Skeletal muscle cell (primary cell): ENCODE measurements at places on chromosomes 12 and 14.

GRCh38 chr12:54431911-54432814 lies 13.1 kb upstream of the ITGA5 start:
- DNase-seq, result peak; percentile 89

GRCh38 chr12:72498354-72498753 lies 226.2 kb downstream of the TRHDE start:
- DNase-seq, result no peak

DNA sequence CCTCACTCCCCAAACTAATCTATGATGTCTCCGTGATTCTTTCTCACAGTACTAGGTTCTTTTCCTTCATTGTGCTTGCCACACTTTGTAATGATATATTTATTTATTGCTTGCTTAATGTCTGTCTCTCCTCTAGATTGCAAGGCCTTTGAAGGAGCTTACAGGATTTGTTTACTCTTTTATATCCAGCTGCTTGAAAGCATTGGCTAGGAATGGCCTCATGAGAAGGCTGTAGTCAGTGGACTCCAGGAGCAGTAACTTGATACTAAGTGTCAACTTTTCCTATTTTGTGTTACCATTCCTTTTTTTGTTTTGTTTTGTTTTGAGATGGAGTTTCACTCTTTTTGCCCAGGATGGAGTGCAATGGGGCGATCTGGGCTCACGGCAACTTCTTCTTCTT lies 7.3 kb upstream of the FAM234B start:
- DNase-seq, result no peak

- DNase-seq, result no peak
Observed at GRCh38 chr14:42877716-42878115, 1271.0 kb downstream of the LRFN5 start.

GRCh38 chr14:21261824-21262223 lies 7.4 kb downstream of the HNRNPC start:
- DNase-seq, result no peak

- no peak for DNase-seq
Observed at GRCh38 chr14:94364037-94364436, 24.4 kb downstream of the SERPINA1 start.

- no peak for DNase-seq
Observed at GRCh38 chr14:101029668-101030290, 126.3 kb upstream of the RTL1 start.

- no peak for DNase-seq
Observed at GRCh38 chr14:61754627-61755381, 7.4 kb upstream of the SNAPC1 start.

GRCh38 chr12:109347589-109347988 lies at the start of gene MYO1H:
Gene MYO1H (plus strand): TSS chr12:109347900. CDS start chr12:109347961, 61 bp downstream.
- DNase-seq, result no peak

- no peak for DNase-seq
Observed at GRCh38 chr12:765840-766239, 13.5 kb downstream of the WNK1 start.

DNA sequence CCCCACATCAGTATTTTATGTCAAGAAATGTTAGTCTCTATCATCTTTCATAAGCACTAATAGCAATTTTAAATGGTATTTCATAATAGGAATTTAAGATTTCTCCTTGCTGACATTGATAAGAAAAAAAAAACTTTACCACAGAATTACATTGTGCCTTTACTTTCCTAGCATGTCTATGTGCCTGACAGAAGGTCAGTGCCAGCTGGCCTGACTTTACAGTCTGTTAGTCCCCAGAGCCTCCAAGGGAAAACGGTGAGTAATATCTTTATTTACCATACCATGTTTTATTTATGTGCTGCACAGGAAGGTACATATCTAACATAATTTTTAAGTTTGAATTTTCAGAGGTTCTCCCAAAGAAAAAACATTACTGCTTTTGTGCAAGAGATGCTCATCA lies 152.0 kb upstream of the AEBP2 start:
- DNase-seq, result no peak

DNA sequence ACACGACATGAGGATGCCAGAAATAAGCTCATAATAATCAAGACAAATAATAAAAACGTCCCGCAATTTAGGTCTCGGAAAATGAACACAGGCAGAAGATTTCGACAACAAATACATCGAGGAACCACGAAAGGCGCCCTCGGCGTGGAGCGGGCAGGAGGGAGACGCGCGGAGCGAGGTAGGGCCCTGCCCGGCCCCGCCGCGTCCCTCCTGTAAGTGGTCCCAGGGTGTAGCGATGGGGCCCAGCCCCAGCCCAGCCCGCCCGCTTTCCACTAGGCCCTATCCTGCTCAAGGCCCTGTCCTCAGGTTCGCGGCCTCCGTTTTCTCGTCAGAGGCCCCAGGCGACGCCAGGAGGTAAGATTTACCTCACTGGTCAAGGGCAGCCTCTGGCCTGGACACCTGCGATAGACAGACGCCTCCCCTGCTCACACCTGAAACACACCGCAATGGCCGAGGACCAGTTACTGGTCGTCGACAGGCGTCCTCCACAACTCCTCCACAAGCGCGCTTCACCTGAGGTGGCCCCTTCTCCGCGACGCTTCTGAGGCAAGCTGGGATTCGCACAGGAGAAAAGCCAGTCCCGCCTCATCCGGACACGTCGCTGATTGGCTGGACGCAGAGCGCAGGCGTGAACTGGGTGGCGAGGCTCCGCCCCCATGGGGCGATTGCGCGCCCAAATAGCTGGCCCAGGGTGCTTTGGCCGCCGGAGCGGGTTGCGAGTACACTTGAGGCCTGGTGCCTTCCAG lies at the start of gene SYCP3:
TSS of gene SYCP3 (minus strand) at position 543 of the 746 bp plus-strand sequence. CDS start 1,527 bp downstream, outside the sequence.
- DNase-seq, result no peak

DNA sequence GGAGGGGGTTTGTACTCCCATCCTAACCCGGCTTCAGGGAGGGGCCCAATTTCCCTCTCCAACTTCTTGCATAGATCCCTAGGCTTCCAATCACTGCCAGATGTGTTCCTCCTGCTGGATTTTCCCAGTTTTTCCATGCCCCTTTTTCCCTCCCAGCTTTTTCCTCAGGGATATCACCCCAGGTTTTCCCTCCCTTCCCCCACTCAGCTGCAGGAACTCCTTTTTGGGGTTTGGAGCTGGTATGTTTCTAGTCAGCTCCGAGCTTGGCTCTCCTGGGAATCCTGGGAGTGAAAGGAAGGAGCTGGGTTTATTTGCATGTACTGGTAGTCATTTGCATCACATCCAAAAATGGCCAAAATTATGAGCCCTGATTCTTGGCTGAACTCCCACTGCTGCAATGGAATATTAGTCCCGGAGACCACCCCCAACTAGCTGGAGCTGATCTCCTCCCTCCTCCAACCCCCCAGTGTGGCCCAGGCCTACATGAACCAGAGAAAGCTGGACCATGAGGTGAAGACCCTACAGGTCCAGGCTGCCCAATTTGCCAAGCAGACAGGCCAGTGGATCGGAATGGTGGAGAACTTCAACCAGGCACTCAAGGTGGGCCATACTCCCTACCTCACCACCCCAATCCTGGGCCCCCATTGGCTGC lies 1.4 kb upstream of the RDH5 start:
- DNase-seq, result no peak

DNA sequence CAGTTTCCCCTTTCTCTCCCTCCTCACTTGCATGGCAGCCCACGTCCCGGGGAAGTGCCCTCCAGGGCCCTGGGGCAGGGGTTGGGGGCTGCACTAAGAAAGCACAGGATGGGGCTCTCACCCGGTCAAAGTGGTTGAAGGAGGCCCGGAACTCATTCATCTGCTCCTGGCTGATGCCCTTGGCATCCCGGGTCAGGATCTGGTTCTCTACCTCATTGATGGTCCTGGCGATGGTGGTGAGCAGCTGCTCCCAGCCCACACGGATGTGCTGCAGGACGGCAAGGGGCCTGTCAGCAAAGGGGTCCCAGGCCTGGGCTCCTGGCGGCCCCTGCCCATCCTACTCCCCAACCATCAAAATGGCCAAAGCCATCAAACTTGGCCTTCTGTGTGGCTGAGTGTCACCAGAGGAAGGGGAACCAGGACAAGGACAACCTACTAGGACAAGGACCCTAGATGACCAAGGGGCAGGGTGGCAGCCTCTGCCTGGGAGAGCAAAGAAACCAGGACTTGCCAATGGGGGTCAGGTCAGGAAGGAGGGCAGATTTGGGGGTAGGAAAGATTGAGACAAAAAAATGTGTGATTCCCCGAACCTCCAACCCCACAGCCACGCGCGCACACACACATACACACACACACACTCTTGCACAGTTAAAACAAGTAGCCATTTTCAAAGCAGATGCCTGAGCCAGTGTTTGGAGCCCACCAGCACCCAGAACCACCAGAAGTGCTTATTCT lies 87.1 kb upstream of the ZFP36L1 start:
- DNase-seq, result no peak

DNA sequence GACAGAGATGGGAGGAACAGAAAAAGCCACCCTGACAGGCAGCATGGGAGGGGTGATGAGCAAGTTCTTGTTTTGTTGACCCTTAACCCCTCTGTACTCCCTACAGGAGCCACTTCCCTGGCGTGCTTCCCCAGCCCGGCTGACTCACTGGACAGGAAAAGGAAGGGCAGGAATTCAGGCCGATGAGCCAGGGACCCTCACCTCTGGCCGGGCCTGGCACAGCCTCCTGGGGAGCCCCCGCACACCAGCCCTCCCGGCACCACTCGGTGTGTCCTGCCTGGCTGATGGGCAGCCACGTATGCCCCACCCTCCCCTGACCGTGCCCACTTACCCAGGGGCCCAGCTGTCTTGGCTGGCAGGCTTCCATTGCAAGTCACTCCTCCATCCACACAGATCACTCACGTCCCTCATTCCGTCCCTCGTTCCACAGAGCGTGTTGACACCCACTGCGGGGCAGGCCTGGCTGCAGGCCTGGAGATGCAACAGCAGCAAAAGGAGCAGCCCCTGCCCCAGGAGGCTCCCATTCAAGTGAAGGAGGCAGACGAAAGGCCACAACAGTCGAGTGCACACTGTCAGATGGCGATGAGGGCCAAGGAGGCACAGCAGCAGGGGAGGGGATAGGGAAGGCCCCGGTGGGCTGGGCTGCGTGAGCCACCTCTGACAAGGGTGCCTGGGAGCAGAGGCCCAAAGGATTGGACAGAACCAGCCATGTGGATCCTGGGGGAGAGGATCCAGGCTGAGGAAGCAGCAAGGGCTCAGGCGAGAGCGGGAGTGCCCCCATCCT lies 19.7 kb upstream of the CD9 start:
- DNase-seq, result peak; percentile 60
